Lower lobe of right lung (tissue), 2 donors: ENCODE measurements at places on chromosomes 1 and 21. TPM values are rescaled to one million over a fixed set of nuclear protein-coding genes. Genes with fewer than 3 reads are reported as not detected.
A peak's percentile ranks its signal among the peaks of the same experiment; 100 is the strongest.

GRCh38 chr21:14592296-14593000, 46.3 kb upstream of the SAMSN1 start:
- H3K27ac ChIP-seq = peak overlapping the region; percentile 18
- H3K36me3 ChIP-seq = no peaks in the 10 kb centered on the region
- H3K4me1 ChIP-seq = peaks cover 8% of the 10 kb centered on the region
- H3K4me3 ChIP-seq = no peak overlapping the region
- DNase-seq = no peak
- no peaks in the 10 kb centered on the region for H3K27me3 ChIP-seq

DNA sequence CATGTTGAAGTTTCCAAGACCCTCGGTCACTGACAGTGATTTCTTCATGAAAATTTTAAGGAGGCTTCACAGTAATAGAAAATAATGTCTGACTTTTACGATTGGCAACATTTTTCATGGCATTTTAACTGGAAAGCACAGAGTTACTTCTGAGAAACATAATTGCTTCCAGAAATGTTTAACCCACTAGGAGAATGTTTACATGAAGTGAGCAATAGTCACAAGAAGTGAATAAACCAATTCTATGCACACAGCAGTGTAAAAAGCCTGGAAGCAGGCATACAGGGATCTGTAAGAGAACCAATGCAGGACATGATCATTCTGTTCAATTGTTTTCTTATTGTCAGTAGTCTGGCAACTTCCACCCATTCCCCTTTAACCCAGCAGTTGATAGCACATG, 316.2 kb upstream of the CXADR start:
- no peak overlapping the region for H3K4me3 ChIP-seq
- no peak overlapping the region for H3K27ac ChIP-seq
- H3K36me3 ChIP-seq = no peaks in the 10 kb centered on the region
- H3K27me3 ChIP-seq = no peaks in the 10 kb centered on the region
- H3K4me1 ChIP-seq = no peaks in the 10 kb centered on the region
- no peak for DNase-seq

- H3K27me3 ChIP-seq = no peaks in the 10 kb centered on the region
- H3K4me1 ChIP-seq = peaks cover 6% of the 10 kb centered on the region
- peak overlapping the region; percentile 54 for H3K27ac ChIP-seq
- peak; percentile 65 for DNase-seq
- peak overlapping the region; percentile 32 for H3K4me3 ChIP-seq
These were observed 43.2 kb downstream of the LRRC71 start for GRCh38 chr1:156963621-156964020.

DNA sequence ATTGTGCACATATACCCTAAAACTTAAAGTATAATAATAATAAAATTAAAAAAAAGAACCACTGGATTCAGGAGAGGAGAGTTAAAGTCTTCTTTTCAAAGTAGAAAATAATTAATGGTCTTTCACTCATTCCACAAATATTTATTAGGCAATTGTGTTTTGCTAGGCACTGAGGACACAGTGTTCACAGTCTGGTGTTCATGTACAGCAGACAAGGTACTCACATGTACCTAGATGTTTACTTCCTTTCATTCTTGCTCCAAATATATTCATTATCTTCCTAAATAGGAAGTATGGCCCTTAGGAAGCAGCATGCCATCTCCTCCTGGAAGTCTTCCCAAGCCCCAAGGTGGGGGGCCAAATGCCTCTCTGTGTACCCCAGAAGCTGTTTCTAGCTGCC, 265.0 kb downstream of the NPHP4 start:
- H3K36me3 ChIP-seq = no peaks in the 10 kb centered on the region
- H3K27me3 ChIP-seq = peaks cover 22% of the 10 kb centered on the region
- no peak for DNase-seq
- no peaks in the 10 kb centered on the region for H3K4me1 ChIP-seq
- H3K27ac ChIP-seq = no peak overlapping the region
- H3K4me3 ChIP-seq = no peak overlapping the region

The CR1L gene
- 1.3 TPM for total RNA-seq

- no peaks in the 10 kb centered on the region for H3K36me3 ChIP-seq
- H3K4me3 ChIP-seq = no peak overlapping the region
- H3K27ac ChIP-seq = no peak overlapping the region
- no peaks in the 10 kb centered on the region for H3K4me1 ChIP-seq
These were observed 12.9 kb upstream of the ACTN2 start for GRCh38 chr1:236673289-236673919.

- DNase-seq = no peak
- H3K36me3 ChIP-seq = no peaks in the 10 kb centered on the region
- no peak overlapping the region for H3K4me3 ChIP-seq
- no peaks in the 10 kb centered on the region for H3K27me3 ChIP-seq
These were observed 7.0 kb upstream of the MAST2 start for GRCh38 chr1:45796381-45796780.

DNA sequence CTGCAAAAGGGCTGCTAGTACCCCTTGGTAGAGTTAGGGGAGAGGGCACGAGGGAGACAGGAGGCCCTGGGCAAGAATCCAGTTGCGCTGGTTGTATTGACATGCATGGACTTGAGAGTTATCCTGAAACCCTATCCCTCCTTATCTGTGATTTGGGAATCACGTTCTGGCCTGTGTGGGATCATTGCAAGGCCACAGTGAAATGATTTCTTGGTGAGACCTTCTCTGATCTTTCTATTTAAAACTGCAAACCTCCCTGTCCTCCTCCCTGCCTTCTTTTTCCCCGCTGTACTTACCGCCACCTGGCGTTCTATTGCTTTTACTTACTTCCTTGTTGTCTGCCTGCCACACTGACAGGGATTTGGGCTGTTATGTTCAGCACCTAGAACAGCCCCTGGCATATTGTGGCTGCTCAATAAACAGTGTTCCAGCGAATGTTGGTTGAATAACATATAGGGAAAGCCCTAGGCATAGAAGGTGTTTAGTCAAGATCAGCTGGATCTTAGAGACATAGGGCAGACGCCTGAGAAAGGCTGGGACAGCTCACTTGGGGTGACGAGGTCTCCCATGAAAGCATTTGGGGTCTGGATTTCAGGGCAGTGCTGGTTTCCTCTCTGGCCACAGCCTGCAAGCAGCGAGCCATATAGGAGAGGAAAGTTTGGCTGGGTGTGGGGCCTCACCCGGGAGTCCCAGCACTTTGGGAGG, 25.6 kb downstream of the ALPL start:
- no peaks in the 10 kb centered on the region for H3K36me3 ChIP-seq
- H3K4me1 ChIP-seq = peaks cover 40% of the 10 kb centered on the region
- no peak overlapping the region for H3K4me3 ChIP-seq
- H3K27ac ChIP-seq = no peak overlapping the region
- H3K27me3 ChIP-seq = peaks cover 4% of the 10 kb centered on the region
- no peak for DNase-seq

DNA sequence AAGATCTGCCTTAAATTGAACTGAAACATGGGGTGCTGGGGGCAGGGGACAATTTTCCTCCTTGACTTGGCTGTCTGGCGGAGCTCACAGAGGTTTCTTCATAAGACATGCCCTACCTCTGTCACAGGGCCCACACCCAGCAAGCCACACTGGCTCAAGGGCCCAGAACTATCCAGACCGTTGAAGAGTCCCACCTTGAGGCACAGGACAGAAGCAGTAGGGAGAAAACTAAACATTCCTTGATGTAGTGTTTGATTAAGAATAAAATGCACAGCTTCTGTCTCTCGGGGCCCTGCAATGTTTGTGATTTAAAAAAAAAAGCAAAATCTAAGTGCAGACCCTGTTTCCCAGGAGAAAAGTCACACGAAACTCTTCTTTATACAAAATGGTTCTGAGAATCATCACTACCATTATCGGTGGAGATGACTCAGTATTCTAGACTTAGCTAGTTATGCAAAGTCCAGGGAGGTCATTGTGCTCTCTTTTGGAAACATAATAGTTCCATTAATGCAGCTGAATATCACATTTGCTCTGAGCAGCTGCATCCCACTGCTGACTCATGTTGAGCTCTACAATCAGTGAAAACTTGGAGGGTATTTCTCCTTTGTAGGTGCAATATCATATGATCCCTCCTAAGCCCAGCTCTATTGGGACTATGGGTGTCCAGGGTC, 53.6 kb upstream of the DIRAS3 start:
- no peak overlapping the region for H3K4me3 ChIP-seq
- no peaks in the 10 kb centered on the region for H3K36me3 ChIP-seq
- H3K27ac ChIP-seq = no peak overlapping the region
- DNase-seq = no peak

DNA sequence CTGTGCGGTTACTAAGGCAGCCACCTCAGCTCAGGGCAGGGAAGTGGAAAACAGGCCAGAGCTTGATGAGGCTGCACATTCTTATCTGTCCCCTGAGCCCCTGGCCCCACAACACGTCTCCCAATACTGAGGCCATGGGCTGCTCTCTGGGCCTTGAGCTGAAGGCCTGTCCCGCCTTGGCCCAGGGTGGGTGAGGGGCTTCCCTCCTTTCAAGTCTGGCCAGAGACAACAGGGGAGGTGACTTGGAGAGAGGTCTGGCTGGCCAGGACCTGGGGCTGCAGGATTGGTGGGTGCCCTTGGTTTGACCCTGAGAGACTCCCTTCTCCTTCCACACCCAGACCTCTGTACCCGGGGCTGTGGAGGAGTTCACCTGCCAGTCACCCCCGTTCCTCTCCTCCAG, 563.8 kb downstream of the PTPRU start:
- H3K4me1 ChIP-seq = no peaks in the 10 kb centered on the region
- H3K4me3 ChIP-seq = no peak overlapping the region
- DNase-seq = no peak
- H3K36me3 ChIP-seq = no peaks in the 10 kb centered on the region
- no peak overlapping the region for H3K27ac ChIP-seq

- no peaks in the 10 kb centered on the region for H3K27me3 ChIP-seq
- no peak for DNase-seq
- H3K27ac ChIP-seq = no peak overlapping the region
- no peak overlapping the region for H3K4me3 ChIP-seq
- H3K36me3 ChIP-seq = no peaks in the 10 kb centered on the region
These were observed 45.7 kb upstream of the ZNF648 start for GRCh38 chr1:182107209-182107608.

DNA sequence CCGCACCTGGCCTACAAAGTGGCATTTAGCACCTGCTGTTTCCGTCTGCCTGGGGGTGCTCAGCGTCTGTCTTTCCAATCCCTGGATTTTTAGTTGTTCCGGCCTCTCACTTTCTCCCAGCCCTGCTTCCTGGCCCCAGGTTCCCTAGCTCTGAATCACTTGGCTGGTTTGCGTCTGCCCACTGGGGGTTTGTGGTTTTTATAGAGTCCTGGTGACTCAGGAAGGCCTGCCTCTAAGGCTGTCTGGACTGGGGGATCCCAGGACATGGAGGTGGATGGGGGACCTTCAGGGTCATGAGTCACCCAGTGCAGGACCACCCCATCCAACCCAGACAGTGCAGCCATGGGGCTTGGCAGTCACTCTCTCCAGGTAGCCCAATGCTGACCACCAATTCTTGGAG, 53.5 kb downstream of the MRPL37 start:
- no peaks in the 10 kb centered on the region for H3K27me3 ChIP-seq
- H3K4me1 ChIP-seq = no peaks in the 10 kb centered on the region
- no peak for DNase-seq
- H3K4me3 ChIP-seq = no peak overlapping the region
- H3K27ac ChIP-seq = no peak overlapping the region
- peaks cover 21% of the 10 kb centered on the region for H3K36me3 ChIP-seq

The VHLL gene
- total RNA-seq = not detected

The OR2W3 gene
- 1.2 TPM for total RNA-seq

- peaks cover 29% of the 10 kb centered on the region for H3K4me1 ChIP-seq
These were observed 76.2 kb downstream of the NFIA start for GRCh38 chr1:61158591-61158990.

DNA sequence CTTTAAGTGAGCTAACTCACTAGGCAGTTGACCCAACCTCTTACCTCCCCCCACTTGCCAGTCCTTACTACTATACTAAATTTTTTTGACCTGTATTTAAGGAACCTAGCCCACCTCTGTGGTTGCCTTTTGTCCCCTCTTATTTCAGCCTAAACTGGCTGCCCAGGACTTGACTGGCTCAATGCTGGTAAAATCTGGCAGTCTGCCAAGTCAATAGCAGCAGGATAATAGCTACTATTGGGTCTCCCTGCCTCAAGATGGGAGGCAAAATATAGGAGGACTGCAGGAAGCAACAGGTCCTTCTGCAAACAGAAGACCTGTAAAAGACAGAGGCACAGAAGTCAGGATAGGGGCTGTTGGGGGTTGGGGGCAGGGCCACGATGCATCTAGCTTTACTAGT, 144.2 kb upstream of the POGK start:
- H3K36me3 ChIP-seq = no peaks in the 10 kb centered on the region
- peaks cover 4% of the 10 kb centered on the region for H3K27me3 ChIP-seq
- no peaks in the 10 kb centered on the region for H3K4me1 ChIP-seq
- no peak for DNase-seq
- no peak overlapping the region for H3K4me3 ChIP-seq

- H3K4me3 ChIP-seq = no peak overlapping the region
- H3K36me3 ChIP-seq = no peaks in the 10 kb centered on the region
- H3K4me1 ChIP-seq = no peaks in the 10 kb centered on the region
These were observed 10.7 kb downstream of the AK5 start for GRCh38 chr1:77292551-77292950.

DNA sequence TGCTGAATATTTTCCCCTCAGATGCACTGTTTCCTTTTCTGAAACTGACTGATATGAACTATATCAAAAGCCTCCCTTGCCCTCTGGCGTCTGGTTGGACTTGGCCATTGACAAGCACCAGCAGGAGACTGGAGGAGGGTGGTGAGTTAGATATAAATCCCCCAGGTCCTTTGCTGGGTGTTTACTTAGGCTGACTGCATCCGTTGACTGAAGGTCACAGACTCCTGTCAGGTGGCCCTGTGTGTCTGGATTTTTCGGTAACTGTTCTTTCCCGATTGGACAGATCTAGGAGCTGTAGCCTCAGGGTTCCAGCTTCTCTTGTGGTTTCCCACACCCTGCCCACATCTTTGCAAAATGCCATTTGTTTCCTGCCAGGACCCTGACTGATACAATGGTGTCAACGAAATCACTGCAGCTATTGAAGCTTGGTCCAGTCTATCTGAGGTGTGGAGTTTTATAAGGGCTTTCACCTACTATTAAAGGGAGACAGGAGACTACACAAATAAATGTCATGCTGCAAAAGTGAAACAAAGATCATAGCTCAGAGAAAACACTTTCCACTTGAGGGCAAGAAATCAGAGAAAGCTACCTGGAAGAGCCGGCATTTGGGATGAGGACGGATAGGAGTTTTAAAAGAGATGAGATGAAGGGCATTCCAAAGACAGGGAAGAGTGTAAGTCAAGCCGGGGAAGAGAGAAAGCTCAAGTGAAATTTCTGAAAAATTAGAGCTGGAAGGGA, 1.5 kb upstream of the MAGI3 start:
- H3K4me3 ChIP-seq = peak overlapping the region; percentile 89
- H3K36me3 ChIP-seq = no peaks in the 10 kb centered on the region
- DNase-seq = no peak
- H3K27me3 ChIP-seq = no peaks in the 10 kb centered on the region
- H3K27ac ChIP-seq = peak overlapping the region; percentile 89

The UBE2U gene
- total RNA-seq = not detected

The SLC22A15 gene
- total RNA-seq = 26.8 TPM

The FCGR2B gene
- total RNA-seq = 31.9 TPM

- no peaks in the 10 kb centered on the region for H3K36me3 ChIP-seq
- H3K27ac ChIP-seq = no peak overlapping the region
- no peak overlapping the region for H3K4me3 ChIP-seq
- no peaks in the 10 kb centered on the region for H3K4me1 ChIP-seq
- H3K27me3 ChIP-seq = peaks cover 5% of the 10 kb centered on the region
These were observed 89.3 kb upstream of the AKT3 start for GRCh38 chr1:243939167-243939848.
